ENCODE measurements at places on chromosomes 1 and 21. TPM values are rescaled to one million over a fixed set of nuclear protein-coding genes. Genes with fewer than 3 reads are reported as not detected.

The FAM72B gene
- 22.0 TPM for total RNA-seq

- no peak for DNase-seq
Measured at GRCh38 chr1:238811211-238811879, 575.0 kb upstream of the CHRM3 start.

The BGLAP gene
- 2.6 TPM for total RNA-seq

DNA sequence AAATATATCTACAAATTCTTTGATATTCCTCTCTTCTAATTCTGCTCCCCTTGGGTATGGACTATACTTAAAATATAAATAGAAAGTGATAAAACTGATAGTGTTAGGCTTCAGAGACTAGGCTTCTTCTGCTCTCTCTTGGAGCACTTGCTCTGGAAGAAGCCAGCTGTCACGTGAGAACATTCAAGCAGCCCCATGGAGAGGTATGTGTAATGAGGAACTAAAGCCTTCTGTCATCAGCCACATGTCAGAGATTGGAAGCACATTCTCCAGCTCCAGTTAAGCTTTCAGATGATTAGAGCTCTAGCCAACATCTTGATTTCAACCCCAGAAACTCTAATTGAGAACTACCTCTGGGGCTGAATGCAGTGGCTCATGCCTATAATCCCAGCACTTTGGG lies 34.3 kb downstream of the XKR8 start:
- DNase-seq: no peak

GRCh38 chr21:27024971-27025370 lies 58.1 kb upstream of the ADAMTS5 start:
- no peak for DNase-seq

GRCh38 chr1:176884286-176884685 lies 280.2 kb downstream of the ASTN1 start:
- no peak for DNase-seq

DNA sequence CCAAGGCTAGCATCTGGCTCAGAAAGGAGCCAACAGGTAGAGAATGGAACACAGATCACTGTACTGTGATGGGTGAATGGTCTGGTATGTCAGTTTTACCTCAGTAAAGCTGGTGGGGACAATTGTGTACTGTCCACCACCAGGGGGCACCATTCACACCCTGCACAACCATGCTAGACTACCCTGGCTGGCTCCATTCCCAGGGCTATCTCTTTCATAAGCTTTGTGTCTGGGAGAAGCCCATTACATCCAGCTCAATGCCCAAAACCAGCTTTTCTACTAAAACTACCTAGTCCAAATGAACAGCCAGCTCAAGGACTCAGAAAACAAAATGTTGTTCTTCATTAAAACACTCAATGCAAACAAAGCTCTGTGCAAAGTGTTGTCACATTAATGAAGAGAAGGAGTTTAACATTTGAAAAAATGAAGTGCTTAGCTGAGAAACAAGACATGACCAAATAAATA lies 62.0 kb upstream of the RASAL2 start:
- peak; percentile 80 for DNase-seq

The ERO1B gene
- total RNA-seq: 4.7 TPM

Measured in WTC11 (cell line).